ENCODE measurements at places on chromosomes 5 and 9.

- DNase-seq: no peak
- no peak overlapping the region for H3K4me3 ChIP-seq
- H3K36me3 ChIP-seq: peaks cover 6% of the 10 kb centered on the region
- H3K4me1 ChIP-seq: peaks cover 48% of the 10 kb centered on the region
These were observed 33.0 kb downstream of the ERGIC1 start for GRCh38 chr5:172866802-172867748.

- no peaks in the 10 kb centered on the region for H3K4me1 ChIP-seq
- no peak for DNase-seq
These were observed 52.5 kb upstream of the PDE8B start for GRCh38 chr5:77157732-77158532.

DNA sequence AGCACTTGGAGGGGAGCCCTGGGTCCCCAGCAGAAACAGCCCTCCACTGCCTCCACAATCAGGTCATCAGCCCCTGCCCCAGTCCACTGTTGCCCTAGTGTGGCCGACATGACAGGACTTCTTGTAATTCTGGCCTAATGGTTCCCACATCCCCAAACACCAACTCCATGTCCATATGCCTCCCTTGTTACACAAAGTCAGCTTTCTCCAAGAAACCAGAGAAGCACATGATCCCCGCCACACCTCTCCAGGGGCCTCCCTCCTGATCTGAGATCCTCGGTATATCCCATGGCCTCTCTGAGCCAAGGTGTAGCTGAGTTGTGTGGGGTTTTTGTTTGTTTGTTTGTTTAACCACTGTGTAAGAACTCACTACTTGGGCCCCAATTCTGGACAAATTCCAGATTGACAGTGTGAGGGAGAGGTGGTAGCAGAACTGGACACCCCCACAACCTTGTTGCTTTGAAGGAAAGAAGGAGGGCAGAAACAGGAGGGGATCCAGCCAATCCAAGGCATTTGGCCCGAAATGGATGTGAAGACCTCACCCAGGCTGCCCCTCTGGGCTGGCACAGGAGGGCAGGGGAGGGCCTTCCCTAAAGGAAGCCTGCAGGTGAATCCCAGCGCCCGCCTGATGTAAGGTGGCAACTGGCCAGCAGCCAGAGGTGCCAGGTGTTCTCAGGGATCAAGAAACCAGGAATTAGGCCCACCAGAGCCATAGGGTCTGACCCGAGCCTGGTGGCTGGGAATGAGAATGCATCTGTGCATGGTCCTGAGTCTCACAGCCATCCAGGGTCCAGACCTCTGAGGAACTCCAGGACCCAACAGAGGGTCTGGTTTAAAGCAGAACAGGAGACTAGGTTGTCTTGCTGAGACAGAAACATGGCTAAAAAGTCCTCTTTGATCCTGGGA, 13.4 kb downstream of the IRF1 start:
- H3K27me3 ChIP-seq: no peaks in the 10 kb centered on the region
- H3K4me3 ChIP-seq: no peak overlapping the region
- peaks cover 17% of the 10 kb centered on the region for H3K36me3 ChIP-seq
- peak; percentile 25 for DNase-seq

DNA sequence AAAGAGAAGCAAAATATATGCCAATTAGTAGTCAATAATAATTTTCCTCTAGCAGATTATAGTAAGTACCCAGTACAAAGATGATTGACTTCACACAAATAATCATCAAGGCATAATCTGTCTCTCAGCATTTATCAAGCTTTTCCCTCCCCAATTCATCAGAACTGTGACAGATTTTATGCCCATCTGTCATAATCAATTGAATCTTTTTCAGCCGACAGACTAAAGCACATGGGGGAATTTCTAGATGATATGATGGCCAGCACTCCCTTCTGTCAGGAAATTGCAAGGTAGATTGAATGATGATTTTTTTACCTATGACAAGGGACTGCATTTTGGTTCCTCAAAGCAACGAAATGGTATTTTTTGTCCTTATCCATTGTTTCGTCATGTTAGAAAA, 227.1 kb upstream of the CYLC2 start:
- no peaks in the 10 kb centered on the region for H3K4me1 ChIP-seq
- no peak overlapping the region for H3K4me3 ChIP-seq
- no peak for DNase-seq

GRCh38 chr5:158560170-158560569, 539.5 kb downstream of the EBF1 start:
- no peak for DNase-seq
- H3K27me3 ChIP-seq: no peaks in the 10 kb centered on the region
- no peaks in the 10 kb centered on the region for H3K36me3 ChIP-seq

DNA sequence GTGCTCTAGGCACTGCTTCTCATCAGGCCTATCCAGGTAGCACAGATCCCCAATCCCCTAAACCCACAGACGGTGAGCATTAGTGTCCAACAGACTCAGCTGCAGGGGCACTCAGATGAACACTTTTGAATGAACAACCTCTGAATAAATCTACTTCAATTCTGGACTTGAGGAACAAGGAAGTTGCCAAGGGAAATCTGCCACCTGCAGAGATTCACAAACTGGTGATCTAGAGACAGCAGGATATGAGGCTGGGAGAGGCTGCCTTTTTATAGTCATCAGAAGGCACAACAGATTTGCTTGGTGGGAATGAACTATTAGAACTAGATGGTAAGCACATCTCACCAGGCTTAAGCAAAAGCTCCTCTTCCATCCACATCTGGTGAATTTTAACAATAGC, 7.0 kb upstream of the HK3 start:
- no peak for DNase-seq
- no peak overlapping the region for H3K4me3 ChIP-seq
- no peaks in the 10 kb centered on the region for H3K27me3 ChIP-seq

DNA sequence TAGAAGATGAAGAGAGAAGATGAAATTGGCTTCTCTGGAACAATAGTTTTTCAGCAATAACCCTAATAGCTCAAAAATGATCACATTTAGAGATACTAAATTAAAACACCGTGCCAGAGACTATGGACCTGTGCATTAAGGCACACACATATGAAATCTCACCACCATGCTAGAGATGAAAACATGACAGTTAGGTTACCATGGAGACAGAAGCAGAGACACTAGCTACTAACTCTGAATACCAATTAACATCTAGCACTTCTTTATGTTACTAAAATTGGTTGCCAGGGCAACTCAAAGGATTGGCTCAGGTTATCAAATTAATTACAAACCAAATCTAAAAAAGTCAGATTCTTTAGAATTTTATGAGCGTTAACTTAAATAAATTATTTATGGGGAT, 337.7 kb downstream of the PLK2 start:
- H3K4me3 ChIP-seq: no peak overlapping the region
- no peaks in the 10 kb centered on the region for H3K36me3 ChIP-seq

- H3K27ac ChIP-seq: no peak overlapping the region
- no peaks in the 10 kb centered on the region for H3K4me1 ChIP-seq
- DNase-seq: no peak
- H3K4me3 ChIP-seq: peak overlapping the region; percentile 27
- H3K27me3 ChIP-seq: peaks cover 44% of the 10 kb centered on the region
These were observed 19.2 kb downstream of the NKD2 start for GRCh38 chr5:1027631-1028441.

GRCh38 chr9:93891549-93892310, 63.4 kb downstream of the BARX1 start:
- H3K36me3 ChIP-seq: no peaks in the 10 kb centered on the region
- no peak overlapping the region for H3K4me3 ChIP-seq
- H3K27ac ChIP-seq: no peak overlapping the region
- no peaks in the 10 kb centered on the region for H3K4me1 ChIP-seq
- no peak for DNase-seq

DNA sequence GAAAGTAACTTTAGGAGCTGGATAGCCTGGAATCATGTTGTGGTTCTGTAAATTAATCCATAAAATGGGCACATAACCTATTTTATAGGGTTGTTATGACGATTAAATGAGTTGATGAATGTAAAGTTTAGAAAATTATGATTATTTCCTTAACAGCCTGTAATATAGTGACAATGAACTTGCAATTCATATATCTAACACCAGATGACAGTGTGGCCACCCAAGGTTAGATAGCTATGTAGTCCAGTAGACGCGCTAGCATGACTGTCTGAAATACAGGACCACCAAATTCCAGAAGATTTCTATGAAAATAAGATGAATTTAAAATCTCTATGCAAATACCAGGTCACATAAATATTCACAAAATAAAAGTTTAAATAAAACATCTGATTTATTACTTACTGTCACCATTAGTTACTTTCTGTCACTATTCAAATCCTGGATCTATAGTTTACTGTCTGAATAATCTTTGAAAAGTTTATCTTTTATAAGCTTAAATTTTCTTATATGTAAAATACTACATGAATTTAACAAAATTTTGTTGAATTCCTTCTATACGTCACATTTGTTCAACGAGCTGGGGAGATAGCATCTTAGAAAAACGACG, 26.1 kb upstream of the MACIR start:
- H3K27ac ChIP-seq: no peak overlapping the region
- H3K36me3 ChIP-seq: no peaks in the 10 kb centered on the region
- H3K4me1 ChIP-seq: peaks cover 2% of the 10 kb centered on the region

DNA sequence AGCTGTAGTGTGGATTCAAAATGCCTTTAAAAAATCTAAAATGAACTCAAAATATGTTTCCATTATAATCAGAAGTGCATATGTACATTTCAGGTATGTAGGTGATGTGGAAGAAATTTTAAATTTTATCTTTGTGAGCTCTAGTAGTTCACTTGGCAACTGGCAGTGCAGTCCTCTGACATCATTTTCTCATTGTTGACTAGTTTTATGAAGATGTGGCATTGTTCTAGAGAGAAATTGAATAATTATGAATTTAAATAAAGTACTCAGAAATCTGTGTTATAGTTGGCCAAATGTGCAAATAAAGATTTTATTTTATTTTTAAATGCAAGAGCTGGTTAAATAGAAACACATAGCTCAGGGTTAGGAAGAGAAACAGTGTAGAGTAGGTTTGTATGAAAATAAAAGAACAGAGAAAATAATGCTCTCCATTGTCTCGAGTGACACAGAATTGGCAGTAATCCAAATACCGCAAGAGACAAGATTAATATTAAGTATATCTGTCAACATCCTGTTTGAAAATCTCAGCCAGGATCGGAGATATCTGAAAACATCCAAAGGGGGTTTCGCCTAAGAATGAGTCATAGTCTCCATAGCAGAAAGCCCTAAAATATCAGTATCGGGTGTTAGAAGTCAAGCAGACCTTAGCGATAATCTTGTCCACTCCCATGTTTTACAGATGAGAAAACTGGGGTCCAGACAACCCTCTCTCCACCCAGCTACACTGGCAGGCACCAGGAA, 189.4 kb downstream of the CCDC192 start:
- no peaks in the 10 kb centered on the region for H3K4me1 ChIP-seq
- no peak overlapping the region for H3K4me3 ChIP-seq
- H3K36me3 ChIP-seq: no peaks in the 10 kb centered on the region
- peak; percentile 56 for DNase-seq
- H3K27me3 ChIP-seq: no peaks in the 10 kb centered on the region

GRCh38 chr5:149134778-149135500, 6.4 kb upstream of the ABLIM3 start:
- H3K27ac ChIP-seq: peak overlapping the region; percentile 38
- no peaks in the 10 kb centered on the region for H3K27me3 ChIP-seq
- H3K4me1 ChIP-seq: peaks cover 4% of the 10 kb centered on the region
- H3K36me3 ChIP-seq: no peaks in the 10 kb centered on the region
- no peak for DNase-seq

Data from mesenchymal stem cell (in vitro differentiated cells and primary cell).